ENCODE measurements at places on chromosomes 6 and 20.

DNA sequence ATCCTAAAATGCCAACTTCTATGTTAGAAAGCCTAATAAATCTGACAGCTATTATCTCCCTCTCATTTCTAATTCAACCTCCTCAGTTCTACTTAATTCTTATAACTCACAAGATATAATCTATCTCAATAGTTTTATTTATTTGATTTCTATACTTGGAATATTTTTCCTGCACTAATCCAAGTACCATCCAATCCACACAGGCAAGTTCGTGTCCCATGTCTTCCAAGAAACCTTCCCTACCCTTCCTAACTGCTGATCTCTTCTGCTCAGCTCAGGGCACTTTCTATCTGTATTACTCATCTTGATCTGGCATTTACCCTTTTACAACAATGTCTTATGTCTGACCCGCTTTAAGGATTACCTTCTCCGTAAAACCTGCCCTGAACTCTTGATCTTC is 18.2 kb downstream of the NCOA5 start:
- no peak for DNase-seq

DNA sequence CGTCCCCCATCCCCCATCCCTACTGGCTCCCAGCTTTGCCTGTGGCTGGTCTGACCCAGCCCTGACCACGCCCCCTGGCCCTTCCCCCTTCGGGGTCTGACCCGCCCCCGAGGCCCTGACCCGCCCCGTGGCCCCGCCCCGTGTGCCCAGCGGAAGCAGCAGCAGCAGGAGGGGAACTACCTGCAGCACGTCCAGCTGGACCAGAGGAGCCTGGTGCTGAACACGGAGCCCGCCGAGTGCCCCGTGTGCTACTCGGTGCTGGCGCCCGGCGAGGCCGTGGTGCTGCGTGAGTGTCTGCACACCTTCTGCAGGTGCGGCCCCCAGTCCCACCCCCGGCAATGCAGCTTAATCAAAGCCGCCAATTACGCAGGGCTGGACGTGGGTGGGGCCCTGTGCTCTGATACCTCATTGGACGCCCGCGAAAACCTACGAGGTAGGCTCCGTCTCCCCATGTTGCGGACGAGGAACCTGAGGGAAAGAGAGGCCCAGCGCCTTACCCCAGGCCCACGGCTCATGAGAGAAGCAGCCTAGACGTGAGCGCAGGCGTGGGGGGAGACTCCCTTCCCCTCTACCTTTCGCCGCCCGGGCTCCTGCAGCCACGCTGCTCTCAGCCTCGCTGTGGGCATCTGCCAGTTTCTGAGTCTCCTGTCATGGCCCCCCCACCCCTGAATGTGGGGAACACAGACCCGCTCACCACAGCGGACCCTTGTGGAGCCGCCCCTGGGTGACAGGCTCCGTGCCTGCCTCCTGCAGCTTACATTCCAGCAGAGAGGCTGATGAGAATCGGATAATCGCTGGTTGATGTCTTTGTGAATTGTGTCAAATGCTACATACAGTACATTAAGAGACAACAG is 12.8 kb downstream of the RBCK1 start:
- DNase-seq, result no peak

DNA sequence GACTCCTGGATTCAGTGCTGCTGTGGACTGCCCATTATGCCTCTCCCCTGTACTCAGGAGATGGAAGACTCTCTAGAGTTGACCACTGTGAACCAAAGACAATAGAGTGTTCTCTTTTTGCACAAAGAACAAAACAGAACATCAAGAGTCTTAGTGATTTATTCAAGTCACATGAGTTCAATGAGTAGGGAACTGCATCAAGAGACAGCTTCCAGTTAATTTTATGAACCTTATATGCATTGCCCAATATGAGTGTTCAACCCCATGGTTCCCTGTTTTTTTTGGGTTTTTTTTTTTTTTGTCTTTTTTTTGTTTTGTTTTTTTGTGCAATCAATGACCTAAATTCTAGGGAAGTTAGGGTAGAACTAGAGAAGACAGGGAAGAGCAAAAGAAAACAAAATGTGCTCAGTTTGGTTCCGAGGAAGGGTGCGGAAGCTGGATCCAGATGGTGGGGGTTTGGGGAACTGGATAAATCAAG is 224.3 kb downstream of the MAFB start:
- DNase-seq, result no peak

- no peak for DNase-seq
Observed at GRCh38 chr6:145863988-145864616, 49.5 kb upstream of the FBXO30 start.

GRCh38 chr6:161546632-161547031 is 272.8 kb upstream of the AGPAT4 start:
- DNase-seq, result no peak

All from cortex of kidney (tissue), 1 donor.